ENCODE measurements at places on chromosomes 2 and 18.

DNA sequence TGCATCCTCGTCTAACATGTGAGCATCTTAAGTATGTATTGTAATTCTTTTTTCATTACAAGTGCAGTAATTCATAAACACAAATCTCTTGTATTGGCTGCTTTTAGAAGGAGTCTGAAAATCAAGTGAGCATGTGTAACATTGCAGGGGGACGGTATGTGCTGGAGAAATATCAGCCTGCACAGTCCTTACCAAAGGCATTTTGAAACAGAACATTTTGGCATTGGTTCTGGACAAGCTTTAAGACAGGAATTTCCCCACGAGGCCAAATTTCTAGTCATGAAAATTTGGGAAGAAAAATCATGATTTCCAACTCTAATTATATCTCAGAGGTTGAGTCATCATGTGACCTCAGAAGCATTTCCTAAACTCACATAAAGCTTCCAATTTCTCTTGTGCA lies 24.7 kb upstream of the NRP2 start:
- no peak for DNase-seq

- DNase-seq: no peak
These were observed 89.5 kb downstream of the ZFP36L2 start for GRCh38 chr2:43136876-43137275.

- DNase-seq: no peak
These were observed 467.3 kb upstream of the ETAA1 start for GRCh38 chr2:66929632-66930338.

- no peak for DNase-seq
These were observed at the start of gene OSBPL6 for GRCh38 chr2:178193823-178194599. OSBPL6 (plus strand) TSS chr2:178194512; CDS start chr2:178306185, 111,673 bp downstream.

DNA sequence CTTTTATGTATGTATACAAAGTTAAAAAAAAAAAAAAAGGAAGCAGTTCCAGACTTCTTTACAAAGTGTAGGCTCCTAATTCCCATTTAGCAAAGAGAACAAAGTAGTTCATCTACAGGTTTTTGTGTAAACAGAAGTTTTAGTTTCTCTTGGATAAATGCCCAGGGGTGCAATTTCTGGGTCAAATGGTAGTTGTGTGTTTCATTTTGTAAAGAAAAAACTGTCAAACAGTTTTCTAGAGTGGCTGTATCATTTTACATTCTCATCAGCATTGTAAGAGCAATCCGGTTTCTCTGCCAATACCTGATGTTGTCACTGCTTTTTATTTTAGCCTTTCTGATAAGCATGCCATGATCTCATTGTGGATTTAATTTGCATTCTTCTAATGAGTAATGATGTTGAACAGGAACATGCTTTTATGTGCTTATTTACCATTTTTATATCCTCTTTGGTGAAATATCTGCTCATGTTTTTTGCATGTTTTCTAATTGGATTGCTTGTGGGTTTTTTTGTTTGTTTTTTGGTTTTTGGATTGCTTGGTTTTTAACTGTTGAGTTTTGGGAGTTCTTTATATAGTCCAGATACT lies 16.6 kb upstream of the PSME4 start:
- peak; percentile 10 for DNase-seq

- DNase-seq: no peak
These were observed 91.5 kb upstream of the PARD3B start for GRCh38 chr2:204453730-204454167.

- no peak for DNase-seq
These were observed 1074.4 kb upstream of the GYPC start for GRCh38 chr2:125581557-125581956.

DNA sequence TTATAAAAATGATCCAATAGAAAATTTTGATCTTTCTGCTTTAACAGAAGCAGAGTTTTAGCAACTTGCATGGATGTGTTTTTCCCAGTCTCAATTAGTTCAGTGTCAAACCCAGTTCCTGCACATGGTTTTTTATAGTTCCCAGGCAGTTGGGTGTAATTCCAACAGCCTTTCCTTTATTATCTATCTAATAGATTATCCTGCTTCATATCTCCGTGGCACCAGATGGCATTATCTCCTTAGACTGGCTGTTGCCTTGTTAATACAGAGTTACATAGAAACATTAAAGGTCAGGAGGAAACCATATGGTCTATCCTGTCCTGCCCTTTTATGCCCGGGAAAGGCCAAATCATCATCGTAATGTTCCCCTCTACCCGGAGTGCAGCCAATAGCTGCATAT lies 400.9 kb upstream of the SMIM21 start:
- DNase-seq: no peak

DNA sequence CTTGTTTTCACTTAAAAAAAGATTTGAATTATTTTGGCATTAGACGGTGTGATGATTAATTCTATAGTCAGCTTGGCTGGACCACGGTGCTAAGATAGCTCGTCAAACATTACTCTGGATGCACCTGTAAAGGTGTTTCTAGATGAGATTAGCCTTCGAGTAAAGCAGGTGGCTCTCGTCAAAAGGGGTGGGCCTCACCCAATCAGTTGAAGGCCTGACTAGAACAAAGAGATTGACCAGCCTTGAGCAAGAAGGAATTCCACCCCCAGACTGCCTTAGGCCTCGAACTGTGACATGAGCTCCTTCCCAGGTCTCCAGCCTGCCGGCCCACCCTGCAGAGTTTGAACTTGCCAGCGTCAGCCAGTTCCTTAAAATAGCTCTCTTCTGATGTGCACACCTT lies 73.4 kb downstream of the TWIST2 start:
- DNase-seq: no peak

- no peak for DNase-seq
These were observed 36.3 kb downstream of the RTP5 start for GRCh38 chr2:241905716-241906377.

DNA sequence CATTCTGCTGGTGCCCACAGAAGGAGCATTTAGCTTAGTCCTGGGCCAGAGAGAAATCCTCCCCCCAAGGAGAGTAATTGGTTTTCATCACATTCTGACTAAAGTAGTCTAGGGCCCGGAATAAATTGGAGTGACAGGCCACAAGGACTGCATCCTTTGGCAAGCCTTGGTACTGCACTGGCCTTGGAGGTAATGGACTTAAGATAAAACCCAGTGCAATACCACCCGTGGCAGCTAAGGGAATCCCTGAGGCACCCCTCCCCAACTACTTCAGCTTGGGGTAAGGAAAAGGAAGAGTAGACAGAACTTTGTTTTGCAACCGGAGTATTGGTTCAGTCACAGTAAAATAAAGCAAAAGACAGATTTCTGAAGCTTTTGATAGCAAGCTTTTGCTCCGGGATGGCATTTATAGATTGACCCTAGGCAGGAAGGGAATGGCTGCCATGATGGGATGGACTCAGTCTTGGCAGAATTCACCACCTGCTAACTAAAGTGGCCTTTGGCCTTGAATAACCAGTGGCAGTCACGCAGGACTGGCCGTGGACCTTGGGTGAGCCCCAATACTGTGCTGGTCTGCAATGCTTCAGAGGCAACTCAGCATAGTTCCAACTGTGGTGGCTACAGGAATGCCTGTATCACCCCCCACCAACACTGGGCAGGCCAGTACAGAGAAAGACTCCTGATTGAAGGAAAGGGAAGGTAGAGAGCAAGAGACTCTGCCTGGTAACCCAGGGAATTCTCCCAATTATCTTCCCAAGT lies 14.1 kb downstream of the ORC4 start:
- DNase-seq: no peak

DNA sequence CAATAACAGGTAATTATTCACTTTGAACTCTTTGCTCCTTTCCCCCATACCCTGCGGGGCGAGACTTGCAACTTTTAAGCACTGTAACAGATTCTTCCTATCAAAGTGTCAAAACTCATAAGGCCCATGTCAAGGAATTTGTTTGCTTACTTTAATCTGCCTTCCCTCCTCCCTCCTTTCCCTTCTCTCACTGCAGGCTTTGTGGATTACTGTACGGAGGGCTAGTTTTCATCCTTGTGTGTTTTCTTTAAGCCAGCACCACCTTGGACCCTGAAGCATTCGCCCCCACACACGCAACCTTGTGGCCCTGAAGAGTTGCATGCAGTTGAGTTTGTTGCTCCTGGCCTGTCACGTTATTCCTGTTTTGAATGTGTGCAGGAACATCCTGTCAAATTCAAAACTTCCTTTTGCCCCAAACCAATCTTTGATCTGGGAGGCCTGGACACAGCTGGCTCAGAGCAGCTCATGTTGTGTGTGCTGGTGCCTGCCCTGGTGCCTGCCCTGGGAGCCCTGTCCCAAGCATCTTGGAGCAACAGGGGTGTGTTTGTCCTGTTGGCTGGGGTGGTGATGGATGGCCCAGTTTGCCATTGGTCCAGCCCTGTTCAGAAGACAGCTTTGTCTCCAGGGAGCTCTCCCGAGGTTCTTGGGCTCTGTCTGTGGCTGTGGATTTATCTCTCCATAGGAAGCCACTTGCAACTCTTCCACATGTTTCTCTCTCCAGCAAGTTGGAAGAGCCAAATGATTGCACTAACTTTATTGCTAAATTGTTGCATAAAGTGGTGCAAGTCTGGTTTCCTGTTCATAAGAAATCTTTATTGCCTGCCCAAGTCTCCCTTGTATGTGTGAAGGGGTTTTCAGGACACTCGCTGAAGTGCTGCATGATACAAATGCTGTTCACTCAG lies 199.6 kb downstream of the VAPA start:
- no peak for DNase-seq

DNA sequence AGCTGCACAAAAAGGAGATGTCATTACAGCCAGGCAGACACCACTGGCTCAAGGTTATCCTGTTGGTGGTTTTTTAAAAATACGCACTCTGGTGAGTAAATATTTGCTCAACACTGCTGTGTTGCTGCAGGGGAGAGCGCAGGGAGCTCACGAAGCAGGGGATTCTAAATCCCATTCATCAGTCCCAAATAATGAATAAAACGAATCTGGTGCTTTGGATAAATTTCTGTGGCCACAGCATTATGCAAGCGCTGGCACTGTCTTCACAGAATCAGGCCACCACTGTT lies 256.2 kb downstream of the HDAC4 start:
- no peak for DNase-seq

DNA sequence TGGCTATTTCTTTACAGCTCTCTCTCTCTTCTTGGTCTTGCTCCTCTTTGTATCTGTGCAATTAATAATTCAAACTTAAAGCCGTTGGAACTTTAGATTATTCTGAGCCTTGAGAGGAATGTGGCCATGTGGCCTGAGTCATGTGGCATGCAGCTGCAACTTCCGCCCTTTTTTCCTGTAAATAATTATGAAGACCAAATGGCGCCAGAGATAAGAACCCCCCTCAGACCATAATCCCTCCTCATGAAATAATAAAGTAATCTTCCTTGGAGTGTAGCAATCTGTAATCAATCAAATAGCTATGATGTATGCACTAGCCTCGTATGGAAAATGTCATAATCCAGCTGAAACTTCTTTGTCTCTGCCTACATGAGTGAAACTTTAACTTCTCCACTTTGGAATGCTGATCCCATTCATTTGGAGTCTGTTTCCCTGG lies 13.5 kb upstream of the TWSG1 start:
- no peak for DNase-seq

- DNase-seq: no peak
These were observed 35.8 kb upstream of the DYSF start for GRCh38 chr2:71417300-71418202.

DNA sequence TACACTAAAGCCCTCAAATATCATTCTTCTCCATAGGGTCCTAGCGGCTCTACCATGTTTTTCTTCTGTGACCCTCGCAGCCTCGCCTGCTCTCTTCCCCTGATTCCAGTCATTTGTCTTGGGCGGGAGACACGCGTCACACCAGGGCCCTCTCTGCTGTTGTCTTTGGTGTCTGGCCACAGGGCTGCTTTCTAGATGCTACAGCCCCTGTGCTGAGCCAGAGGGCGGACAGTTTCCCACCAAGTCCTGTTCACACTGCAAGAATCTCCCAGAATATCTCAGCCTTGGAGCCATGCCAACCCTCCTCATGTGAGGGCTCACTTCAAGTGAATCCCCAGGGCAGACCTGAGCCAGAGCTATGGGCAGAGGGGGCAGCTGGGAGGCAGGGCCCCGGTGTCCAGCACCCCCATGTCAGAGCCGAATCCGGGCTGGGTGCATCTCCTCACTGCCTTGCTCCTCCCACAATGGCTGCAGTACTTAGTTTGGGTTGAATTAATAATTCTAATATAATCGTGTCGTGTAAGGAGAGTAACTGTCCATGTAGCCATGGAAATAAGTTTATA lies 42.1 kb downstream of the DIPK1C start:
- no peak for DNase-seq

GRCh38 chr2:68244456-68244855 lies 7.9 kb downstream of the PPP3R1 start:
- no peak for DNase-seq

- DNase-seq: no peak
These were observed 39.1 kb downstream of the SH3RF3 start for GRCh38 chr2:109168086-109168485.

DNA sequence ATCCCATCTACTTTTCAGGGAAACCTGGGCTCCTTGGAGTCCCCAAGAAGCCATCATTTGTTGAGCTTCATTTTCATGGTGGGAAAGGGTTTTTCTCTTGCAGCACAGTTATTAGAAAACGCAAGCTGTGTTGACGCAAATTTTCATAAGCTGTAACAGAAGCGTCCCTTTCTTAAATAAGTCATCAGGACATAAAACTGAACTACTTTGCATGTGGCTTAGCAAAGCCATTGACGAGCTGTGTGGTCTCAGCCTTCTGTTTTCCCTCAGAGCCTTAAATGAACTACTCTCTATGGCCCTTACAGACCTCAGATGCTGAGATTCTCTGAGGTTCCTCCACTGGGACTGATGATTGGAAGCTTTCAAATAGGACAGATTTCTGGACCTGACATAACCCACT lies 85.1 kb downstream of the ARL4C start:
- DNase-seq: no peak

DNA sequence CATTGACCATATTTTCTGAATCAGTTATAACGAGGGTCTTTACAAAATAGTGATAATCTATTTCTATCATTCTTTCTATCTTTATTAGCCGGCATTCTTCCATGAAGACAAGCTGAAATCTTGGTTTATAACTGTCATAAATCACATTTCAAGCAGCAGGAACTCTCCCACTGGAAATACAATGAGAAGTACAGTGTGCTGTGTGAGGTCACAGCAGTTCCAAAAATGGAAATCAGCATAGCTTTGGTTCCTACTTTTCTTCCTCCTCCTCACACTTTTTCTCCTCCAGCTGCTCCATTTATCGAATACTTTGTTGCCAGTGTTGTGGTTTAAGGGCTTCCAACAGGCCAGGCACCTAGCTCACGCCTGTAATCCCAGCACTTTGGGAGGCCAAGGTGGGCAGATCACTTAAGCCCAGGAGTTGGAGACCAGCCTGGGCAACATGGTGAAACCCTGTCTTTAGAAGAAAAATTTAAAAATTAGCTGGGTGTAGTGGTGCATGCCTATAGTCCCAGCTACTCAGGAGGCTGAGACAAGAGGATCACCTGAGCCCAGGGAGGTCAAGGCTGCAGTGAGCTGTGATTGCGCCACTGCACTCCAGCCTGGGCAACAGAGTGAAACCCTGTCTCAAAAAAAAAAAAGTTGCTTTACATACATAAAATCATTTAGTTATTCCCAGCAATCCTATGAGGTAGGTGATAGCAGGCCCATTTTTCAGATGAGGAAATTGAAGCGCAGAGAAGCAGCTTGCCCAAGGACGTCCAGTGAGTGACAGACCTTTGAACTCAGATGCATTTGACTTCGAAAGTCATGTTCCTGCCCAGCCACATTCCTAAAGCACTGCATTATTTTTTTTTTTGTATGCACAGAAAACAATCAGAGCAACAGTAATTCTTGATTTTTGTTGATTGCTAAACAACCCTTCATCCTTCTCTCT lies 34.0 kb upstream of the GPR55 start:
- DNase-seq: no peak

GRCh38 chr2:197011801-197012641 lies 85.5 kb upstream of the PGAP1 start:
- DNase-seq: peak; percentile 6

- peak; percentile 33 for DNase-seq
These were observed 83.8 kb downstream of the VIT start for GRCh38 chr2:36780231-36780839.

Data from brain pericyte (primary cell).